ENCODE measurements at places on chromosomes 2 and 18.
A peak's percentile ranks its signal among the peaks of the same experiment; 100 is the strongest.

DNA sequence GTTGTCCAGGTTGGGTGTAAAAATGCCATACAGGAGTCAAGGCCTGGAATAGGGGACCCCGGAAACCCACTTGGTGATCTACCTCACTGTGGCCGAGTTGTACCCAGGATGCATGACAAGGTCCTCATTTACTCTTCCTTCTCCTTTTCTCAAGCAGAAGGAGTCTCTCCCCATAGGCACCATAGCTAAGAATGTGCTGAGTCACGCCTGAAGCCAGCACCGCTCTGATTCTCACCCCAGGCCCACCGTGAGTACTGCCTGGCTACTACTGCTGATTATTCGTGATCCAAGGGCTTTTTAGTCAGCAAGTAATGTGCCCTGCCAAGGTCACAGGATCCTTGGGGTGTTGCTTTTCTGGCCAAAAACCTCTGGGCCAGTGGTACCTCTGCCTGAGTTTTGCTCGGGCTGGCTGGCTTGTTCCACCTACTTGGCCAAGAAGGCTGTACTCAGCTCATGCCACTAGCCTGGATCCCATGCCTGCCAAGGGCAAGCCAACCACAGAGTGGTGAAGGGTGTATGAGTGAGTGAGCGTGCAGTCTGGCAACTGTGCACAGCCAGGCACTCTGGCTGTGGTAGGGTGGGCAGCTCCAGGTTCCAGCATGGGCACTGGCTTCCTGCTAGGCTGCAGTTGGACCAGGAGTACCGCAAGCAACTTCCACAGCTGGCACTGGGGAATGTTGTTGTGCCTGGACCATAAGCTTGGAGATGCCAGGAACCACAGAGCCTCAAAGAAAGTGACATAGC lies 650.1 kb upstream of the VRK2 start:
- DNase-seq: no peak

- DNase-seq: no peak
Observed at GRCh38 chr2:55000341-55000740, 49.9 kb downstream of the RTN4 start.

DNA sequence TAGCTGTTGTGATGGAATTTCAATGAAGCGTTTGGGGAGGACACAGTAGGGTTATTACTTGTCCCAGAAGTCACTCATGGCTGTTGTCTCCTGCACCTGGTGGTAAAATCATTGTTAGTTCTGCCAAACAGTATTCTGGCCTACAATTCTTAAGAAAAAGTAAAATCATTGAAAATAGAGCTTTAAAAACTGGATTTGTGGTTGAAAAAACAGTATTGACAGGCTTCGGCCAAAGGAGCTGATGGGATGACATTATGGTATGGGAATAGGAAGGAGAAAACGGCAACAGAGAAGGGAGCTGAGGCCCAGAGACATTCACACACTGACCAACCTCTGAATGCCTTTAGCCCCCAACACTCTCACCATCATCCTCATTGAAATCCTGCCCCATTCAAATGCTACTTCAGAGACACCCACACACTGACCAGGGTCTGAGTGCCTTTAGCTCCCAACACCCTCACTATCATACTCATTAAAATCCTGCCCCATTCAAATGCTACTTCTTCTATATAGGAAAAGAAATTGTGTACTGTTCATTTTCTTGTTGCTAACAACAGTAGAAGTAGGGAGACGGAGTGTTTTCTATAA lies 114.1 kb upstream of the OSR1 start:
- no peak for DNase-seq

- DNase-seq: peak; percentile 79
Observed at GRCh38 chr18:74498712-74499627, 2.8 kb downstream of the CNDP2 start.

DNA sequence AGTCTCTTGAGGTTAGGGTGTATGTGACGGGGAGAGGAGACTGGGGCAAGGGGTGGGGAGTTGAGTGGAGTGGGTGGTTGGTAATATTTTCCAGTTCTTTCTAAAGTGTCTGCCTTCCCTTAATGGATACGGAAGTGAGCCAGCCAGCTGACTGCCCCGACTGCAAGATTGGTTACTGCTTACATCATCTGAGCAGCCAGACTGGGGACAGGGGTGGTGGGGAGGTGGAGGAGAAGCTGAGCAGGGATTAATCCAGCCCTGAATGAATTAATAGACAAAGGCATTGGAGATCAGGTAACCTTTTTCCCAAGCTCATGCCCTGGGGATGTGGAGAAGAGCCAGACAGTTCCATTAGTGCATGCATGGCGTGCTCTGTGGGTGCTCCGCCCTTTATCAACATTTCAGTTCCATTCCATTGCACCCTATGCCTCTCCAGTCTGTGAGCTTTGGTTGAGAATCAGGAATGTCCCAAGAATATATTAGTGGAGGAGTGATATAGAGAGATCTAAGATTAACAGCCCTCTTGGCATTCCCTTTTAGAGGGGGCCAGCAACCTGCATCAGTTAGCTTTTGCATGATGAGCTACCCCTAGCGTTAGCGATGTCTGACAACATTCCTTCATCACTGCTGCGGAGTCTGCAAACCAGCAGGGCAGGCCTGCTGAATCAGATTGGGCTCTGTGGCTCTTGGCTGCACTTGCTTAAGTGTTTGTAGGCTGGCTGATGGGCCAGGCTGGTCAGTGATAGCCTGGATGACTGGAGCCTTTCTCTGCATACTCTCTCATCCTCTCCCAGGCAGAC lies 67.4 kb downstream of the TNP1 start:
- no peak for DNase-seq

- peak; percentile 32 for DNase-seq
Observed at GRCh38 chr2:9737053-9737875, 106.0 kb upstream of the TAF1B start.

- peak; percentile 74 for DNase-seq
Observed at GRCh38 chr2:200862532-200863000, 1.9 kb downstream of the CLK1 start.

Measured in CD4-positive, alpha-beta T cell treated with Interleukin-12 subunit alpha and Interleukin-12 subunit beta, for 1 hour (primary cell).